ENCODE measurements at places on chromosomes 6 and 20.

DNA sequence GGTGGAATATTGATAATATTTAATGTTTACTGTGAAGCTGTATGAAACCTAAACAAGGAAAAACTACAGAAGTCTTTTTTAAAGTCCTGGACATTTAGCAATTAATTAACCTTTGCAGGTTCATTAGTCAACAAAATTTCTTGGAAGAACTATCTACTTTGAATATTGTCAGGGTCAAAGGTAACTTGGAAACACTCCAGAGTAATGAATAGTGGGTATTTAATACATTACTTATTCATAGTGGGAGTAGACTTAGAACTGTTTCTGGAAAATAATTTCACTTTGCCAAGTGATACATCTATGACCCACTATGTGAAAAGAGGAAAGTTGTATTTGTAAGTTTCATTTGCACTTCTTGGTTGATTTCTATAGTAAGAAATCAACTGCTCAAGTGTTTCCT is 319.1 kb downstream of the TFAP2B start:
- no peak for DNase-seq

DNA sequence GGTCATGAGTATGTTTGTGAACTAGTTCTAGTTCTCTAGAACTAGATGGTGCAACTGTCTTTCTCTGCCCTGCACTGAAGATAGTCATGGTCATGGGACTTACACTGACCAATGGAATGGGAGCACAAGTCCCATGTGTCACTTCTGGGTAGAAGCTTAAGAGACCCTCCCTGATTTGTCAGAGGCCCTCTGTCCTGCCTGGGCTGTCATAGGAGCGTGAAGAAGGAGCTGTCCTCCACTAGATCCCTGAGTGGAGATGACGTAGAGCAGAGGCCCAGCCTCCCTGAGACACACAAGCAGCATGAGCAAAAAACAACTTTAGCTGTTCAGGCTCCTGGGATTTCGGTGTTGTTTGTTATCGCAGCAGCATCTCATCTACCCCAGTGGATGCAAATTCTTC is 514.5 kb downstream of the PREX1 start:
- no peak for DNase-seq

- no peak for DNase-seq
Measured at GRCh38 chr6:39953076-39953618, 18.9 kb upstream of the MOCS1 start.

DNA sequence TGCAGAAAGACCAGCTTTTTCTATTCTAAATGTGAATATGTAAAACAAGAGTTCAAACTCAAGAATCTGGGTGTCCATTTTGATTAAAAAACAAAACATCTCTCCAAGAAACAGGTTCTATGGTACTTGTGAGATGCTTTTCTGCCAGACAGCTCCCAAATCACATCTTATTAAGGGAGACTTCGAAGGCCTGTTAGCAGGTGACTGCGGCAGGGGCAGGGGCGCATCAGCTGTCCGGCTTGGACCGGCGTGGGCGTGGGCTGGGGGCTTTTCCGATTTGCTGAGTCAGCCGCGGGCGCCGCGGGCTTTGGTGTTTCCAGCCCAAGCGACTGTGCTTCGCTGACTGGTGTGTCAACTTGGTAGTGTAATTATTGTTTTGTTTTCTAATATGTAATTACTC is 32.6 kb downstream of the TFAP2A start:
- no peak for DNase-seq

GRCh38 chr6:31898383-31899011 is 999 bp upstream of the EHMT2 start:
- DNase-seq, result peak; percentile 51

DNA sequence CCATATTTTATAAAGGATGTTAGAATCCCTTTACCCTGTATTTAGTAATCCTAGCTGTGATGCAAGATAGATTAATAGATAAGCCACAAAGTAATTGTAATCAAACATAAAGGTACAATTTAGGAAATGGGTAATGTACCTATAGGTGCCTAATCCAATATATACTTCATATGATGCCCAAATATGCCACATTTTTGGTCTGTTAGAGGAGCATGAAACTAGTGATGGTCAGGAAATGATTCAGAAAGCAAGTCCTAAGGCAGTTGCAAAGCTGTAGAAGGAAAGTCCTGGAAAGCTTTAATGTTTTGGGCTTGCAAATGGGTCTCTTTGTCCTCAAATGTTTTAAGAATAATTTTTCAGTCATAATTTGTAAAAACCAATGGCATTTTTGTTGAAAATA is 76.6 kb upstream of the PTPRK start:
- DNase-seq, result no peak

- DNase-seq, result no peak
Measured at GRCh38 chr6:109793021-109793420, 101.9 kb downstream of the FIG4 start.

- DNase-seq, result no peak
Measured at GRCh38 chr6:14824484-14825275, 421.2 kb upstream of the JARID2 start.

- no peak for DNase-seq
Measured at GRCh38 chr6:39061588-39061987, 13.0 kb downstream of the GLP1R start.

- DNase-seq, result no peak
Measured at GRCh38 chr6:88760091-88760490, 203.3 kb downstream of the RNGTT start.

DNA sequence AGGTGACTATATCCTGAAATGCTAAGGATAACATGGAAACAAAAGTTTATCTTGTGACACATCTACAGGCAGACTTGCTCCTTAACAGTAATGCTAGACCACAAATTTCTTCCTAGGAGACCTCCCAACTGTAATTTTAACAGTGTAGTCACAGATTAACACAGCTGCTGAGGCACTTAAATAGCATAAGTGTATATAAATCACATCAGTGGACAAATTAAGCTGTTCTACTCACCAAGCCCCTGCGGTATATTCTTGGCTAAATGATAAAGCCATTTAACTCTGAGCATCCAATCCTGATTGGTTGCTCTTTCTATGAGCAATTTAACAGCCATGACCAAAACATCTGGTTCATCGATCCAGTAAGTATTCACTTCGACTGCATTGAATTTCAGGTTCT is 73.3 kb upstream of the LYRM2 start:
- DNase-seq, result no peak

DNA sequence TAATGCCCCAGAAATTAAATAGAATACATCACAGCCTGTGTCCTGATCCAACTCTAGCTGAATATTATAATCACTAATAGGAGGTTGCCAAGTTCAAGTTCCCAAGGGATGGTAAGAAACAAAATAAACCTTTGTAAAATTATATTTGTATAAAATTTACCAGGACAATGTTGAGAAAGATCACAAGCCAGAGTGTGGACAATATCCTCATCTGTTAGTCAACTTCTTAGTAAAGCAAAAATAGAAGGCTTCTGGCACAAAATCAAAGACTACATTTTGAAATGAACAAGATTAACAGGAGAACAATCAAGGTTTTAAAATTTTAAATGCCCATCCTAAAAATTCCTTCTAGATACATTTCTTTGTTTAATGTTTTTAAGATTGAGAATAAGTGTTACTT is 290.4 kb upstream of the HSF2 start:
- no peak for DNase-seq

DNA sequence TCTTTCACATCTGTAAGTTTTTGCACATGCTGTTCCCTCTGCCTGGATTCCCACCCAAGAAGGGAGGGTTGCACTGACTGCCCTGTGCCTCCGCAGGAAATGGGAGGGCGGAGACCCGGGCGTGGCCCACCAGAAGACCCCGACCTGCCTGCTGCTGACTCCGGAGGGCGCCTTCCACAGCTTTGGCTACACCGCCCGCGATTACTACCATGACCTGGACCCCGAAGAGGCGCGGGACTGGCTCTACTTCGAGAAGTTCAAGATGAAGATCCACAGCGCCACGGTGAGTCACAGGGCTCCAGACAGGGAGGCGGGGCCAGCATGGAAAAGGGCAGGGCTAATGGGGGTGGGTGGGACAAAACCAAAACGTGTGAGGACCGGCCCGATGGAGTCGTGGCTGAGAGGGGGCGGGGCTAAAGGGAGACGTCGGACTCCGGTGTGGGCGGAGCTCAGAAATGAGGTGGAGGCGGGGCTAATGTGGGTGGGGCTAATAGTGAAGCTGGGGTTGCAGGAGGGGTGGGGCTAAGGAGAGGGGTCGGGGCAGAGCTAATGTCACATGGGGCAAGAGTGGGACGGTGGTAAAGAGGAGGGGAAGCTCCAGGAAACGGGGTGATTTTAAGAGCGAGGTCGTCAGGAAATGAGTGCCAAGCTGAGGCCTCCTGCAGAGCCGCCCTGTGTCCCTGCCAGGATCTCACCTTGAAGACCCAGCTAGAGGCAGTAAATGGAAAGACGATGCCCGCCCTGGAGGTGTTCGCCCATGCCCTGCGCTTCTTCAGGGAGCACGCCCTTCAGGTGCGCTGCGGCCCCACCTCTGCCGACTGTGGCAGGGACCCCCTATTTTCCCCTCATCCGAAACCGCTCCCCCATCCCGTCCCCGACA is 12.6 kb downstream of the HSPA12B start:
- peak; percentile 79 for DNase-seq

GRCh38 chr6:156883497-156884252 is 106.5 kb downstream of the ARID1B start:
- DNase-seq, result no peak

- DNase-seq, result no peak
Measured at GRCh38 chr6:80341330-80341729, 234.9 kb downstream of the BCKDHB start.

GRCh38 chr6:135675862-135676261 is 175.6 kb upstream of the PDE7B start:
- DNase-seq, result no peak

- no peak for DNase-seq
Measured at GRCh38 chr6:13872681-13873080, 52.1 kb upstream of the RNF182 start.

- DNase-seq, result no peak
Measured at GRCh38 chr20:61765871-61766654, 299.6 kb downstream of the TAF4 start.

- DNase-seq, result no peak
Measured at GRCh38 chr6:167806061-167806700, 20.5 kb upstream of the AFDN start.

DNA sequence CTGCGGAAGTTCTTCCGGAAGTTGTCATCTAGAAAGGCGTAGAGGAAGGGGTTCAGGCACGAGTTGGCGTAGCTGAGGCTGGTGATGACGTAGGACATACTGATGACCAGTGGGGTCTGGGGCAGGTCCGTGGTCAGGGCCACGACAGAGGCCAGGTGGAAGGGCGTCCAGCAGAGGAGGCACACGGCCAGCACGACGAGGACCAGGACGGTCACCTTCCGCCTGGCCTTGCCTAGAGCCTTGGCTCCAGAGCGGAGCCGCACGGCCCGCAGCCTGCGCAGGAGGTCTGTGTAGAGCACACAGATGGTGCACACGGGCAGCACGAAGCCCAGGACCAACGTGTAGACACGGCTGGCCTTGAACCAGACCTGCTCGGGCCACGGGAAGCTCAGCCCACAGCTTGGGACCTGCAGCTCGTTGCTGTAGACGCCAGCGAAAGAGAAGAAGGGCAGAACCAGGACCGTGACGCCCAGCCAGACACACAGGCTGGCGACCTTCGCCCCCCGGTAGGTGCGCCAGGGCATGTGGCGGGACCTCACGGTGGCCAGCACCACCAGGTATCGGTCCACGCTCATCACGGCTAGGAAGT is 1.4 kb downstream of the NPBWR2 start:
- DNase-seq, result no peak

DNA sequence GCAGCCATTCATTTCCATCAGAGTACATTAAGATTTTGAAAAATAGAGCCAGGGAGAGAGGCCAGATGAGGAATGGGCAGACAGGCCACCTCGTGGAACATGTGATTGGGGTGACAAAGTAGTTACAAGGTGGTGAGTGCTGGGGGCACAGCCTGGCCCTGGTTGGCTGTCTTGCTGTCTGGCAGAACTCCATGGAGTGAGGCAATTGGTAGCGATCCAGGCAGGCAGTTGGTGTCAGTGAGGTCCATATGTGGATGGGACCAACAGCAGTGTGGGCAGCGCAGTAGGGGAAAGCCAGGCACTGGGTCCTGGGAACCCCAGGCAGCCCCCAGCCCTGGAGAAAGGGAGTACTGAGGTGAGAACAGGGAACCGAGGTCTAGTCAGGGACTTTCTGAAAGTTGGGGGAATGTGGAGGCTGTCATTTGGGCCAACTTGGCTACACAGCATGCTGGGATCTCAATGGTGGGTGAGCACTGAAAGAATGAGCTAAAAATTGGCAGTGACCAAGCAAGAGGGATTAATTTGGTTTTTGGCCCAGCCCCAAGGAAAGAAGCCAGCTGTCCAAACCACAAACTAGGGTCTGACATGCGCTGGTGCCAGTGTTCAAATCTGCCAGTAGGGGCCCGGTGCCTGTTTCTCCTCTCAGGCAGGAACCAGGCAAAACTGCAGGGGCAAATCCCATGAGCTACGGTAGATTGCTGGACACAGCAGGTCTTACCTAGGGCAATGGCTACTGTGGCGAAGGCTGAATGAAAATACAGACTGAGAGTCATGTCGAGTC is 61.4 kb upstream of the E2F3 start:
- DNase-seq, result no peak

DNA sequence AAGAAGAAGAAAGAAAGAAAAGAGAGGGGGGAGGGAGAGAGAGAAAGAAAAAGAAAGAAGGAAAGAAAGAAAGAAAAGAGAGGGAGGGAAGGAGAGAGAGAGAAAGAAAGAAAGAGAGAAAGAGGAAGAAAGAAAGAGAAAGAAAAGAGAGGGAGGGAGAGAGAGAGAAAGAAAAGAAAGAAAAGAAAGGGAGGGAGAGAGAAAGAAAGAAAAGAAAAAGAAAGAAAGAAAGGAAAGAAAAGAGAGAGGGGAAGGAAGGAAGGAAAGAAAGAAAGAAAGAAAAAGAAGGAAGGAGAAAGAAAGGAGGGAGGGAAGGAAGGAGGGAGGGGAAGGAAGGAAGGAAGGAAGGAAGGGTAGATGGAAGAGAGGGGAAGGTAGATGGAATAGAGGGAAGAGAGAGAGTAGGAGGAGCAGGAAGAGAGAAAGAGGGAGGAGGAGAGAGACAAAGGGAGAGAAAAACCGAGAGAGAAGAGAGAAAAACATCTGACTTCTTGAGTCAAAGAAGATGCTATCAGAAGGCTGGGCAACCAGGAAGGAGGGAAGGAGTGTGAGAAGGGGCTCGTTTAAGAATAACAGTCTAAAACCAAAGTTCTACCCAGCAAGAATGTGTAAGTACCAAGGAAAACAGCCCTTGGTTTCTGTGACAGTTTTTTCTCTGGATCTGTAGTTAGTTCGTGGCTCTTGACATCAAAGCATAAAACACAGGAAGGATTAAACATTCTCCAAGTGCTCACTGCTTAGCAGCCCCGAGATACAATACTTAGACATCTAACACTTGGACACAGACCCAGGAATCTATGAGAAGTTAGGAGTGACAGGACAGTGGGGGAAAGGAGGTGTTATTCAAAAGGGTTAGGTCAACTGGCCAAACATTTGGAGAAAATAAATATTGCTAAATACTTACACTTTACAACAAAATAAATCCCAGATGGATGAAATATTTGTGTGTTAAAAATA is 131.9 kb upstream of the STMND1 start:
- no peak for DNase-seq

Measured in frontal cortex (tissue), 4 donors.